ENCODE measurements at places on chromosomes 1 and 21.

GRCh38 chr1:147736883-147737282 is 23.5 kb downstream of the GJA5 start:
- no peak for DNase-seq

GRCh38 chr1:41005876-41006275 is 15.6 kb downstream of the SLFNL1 start:
- no peak for DNase-seq

DNA sequence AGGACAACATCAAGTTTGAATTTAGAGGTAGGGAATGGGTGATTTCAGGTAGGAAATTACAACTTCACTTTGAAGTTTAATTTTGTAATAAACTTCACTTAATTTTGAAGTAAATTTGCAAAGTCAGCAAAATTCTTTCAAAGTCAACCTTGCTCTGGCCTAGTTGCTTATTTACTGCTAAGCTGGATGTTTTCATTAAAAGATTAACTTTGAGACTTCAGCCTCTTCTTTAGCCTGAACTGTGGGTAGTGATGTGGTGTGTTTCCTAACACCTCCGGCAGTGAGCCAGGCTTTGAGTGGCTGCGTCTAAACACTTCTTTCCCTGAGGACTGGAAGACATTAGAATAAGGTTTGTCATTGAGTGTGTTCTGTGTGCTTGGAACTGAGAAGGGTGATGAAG is at the start of gene HAO2:
Gene HAO2, plus strand, starts transcription at position 232 of the 400 bp plus-strand sequence. CDS start 12,301 bp downstream, outside the sequence.
- DNase-seq, result no peak

- DNase-seq, result no peak
Observed at GRCh38 chr1:234731569-234732085, 121.6 kb upstream of the IRF2BP2 start.

DNA sequence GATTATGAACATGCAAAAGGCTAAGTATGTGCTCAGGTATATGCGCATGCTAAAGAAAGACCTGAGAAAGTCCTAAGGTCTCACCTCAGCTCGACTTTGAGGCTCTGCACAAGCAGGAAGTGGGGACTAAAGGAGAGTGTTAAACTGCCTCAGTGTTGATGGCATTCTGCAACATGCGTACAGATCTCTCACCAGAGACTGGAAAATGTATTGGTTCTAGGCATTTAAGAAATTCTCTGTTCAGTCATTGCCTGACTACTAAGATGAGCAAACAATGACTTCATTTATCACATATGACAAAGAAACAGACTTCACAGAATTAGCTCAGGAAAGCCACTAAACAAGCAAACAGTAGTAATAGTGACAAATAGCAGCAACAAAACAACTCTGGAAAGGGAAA is 90.8 kb downstream of the USH2A start:
- DNase-seq, result no peak

DNA sequence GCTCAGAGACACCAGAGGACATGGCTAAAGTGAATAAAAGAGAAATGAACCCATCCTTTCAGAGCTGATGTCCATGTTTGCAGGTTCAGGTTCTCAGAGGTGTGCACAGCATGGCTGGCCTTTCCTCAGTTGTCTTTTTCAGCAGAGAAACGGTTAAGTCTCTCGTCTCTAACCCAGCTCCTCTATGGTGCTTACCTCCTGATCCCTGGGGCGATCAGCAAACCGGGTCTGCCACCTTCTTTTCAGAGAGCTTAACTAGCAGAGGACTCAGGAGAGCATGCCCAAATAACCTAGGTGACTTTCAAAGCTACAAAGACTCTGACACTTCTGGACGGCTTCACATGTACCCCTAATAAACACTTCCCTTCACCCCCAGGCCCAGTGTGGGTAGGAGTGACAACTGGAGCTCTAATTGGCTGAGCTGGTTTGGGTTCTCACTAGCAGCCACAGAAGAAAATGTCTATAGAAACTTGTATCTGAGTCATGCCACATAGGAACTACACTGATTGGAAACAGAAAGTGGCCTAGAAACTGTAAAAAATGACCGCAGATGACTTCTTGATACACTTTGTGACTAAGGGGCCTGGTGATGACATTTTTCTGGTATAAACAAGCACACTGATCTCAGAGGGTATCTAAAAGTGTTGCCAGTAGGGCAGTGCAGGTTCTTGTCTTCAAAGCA is at the start of gene AIM2:
Gene AIM2, minus strand, starts transcription at position 329 of the 682 bp plus-strand sequence. CDS start 3,267 bp downstream, outside the sequence.
- DNase-seq, result no peak

DNA sequence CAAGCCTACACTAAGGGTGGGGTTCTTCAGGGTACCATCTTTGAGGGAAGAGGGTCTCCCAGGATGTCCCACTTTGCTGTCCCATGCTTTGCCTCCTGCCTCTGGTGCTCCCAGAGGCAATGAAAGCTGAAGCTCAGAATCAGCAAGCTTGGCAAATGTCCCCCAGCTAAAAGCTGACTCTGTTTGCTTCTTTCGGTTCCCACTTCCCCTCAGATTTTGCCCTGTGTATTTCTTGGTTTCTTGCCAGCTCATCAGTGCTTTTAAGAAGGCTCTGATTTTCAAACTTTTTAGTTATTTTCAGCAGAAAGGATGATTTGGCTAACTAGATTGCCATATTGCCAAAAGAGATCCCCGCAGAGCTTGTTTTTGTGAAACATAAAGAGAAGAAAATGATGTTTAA is 33.1 kb upstream of the COG2 start:
- no peak for DNase-seq
